ENCODE measurements at places on chromosomes 4 and X.

- no peak for DNase-seq
These were observed 218.6 kb downstream of the PRDM5 start for GRCh38 chr4:120703908-120704307.

- no peak for DNase-seq
These were observed 113.0 kb downstream of the DHRSX start for GRCh38 chrX:2387614-2388239.

- no peak for DNase-seq
These were observed 271.0 kb downstream of the STK32B start for GRCh38 chr4:5322321-5322720.

GRCh38 chr4:139514382-139515059, 41.5 kb downstream of the SETD7 start:
- no peak for DNase-seq

DNA sequence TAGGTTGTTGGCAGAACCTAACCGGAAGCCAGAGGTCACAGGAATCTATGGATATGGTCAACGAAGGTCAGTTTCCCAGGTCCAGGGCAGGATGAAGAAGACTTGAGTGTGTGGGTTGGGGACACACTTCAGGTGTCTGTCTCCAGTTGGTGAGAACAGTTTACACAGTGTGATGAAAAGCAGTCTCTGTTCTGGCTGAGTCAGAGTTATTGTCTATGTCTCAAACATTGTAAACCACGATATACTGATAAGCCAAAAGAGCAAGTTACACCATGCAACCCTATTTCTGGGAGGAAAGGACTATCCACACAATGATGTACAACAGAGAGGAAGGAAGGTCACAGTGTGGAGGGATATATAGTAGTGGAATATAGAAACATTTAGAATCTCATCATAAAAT, 187.1 kb upstream of the C1QTNF7 start:
- DNase-seq, result no peak

DNA sequence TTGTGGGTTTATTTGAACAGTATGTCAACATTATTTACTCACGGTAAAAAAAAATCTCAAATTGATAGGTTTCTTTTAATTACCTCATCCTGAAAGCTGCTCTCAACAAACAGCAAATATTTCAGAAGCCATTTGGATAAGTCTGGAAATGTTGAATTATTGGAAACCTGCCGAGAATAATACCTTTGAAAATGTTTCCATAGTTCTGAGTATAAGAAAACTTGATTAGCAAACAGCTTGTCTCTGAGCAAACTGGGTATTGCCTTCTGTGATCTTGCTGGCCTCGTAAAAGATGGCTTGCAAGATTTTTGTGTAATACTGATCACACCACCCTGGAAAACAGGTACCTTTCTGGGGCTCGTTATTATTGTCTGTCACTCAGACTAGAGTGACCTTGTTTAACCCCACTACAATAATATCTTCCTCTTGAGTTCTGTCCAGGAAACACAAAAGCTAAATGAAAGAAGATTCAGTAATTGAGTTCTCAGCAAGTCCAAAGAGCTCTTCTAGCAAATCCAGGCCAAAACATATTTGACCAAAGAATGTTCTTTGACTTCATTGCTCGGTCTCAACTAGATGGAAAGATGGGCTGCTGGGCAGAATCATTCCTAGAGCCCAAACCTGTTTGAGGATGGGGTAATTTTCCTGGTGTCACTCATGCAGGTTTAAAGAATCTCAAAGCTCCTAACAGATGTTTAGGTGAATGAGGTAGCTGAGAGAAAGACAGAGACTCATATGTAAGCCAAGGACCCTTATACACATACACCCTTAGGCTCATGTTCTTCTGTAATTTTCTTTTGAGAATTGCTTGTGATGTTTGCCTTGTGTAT, 255.6 kb upstream of the JADE1 start:
- no peak for DNase-seq

DNA sequence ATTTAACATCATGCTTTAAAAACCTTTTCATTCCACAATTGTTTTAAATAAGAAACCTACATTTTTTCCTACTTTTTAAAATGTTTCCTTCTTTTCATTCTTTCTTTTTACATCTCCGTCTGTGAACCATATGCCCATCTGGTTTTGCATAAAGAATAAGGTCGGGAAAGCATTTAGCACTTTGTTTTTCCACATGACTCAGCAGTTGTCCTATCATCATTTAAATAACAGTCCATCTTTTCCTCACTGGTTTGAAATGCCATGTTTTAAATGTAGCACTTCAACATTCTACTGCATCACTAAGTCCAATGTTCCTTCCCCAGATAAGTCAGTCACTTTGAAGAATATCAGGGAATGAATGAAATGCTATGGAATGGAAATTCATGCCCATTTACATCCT, 128.4 kb downstream of the SH3RF1 start:
- no peak for DNase-seq

DNA sequence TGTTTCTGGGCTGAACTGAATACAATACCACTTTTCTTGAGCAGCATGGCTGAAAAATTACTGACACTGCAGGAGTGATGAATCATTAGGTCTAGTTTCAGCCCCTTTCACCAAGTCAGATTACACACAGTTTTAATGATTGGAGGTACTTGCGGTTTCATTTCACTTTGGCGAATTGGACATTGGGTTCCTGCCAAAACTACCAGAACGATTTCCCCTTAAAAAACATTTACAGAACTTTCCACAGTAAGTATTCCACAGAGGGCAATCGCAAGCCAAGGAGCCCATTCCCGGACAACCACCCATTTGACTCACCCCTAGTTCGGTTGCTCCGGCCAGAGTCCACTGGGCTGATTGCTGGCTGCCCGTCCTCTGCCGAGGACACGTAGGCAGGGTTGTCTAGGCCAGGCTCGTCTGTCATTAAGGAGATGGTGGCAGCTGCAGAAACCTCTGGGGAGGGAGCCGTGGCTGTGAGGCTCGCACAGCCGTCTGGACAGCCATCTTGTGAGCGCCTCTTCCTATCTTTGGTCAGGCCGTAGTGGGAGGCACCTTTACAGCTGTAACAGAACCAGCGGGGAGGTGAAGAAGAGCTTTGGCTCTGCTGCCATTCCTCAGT, 83.5 kb downstream of the LNX1 start:
- DNase-seq, result no peak

DNA sequence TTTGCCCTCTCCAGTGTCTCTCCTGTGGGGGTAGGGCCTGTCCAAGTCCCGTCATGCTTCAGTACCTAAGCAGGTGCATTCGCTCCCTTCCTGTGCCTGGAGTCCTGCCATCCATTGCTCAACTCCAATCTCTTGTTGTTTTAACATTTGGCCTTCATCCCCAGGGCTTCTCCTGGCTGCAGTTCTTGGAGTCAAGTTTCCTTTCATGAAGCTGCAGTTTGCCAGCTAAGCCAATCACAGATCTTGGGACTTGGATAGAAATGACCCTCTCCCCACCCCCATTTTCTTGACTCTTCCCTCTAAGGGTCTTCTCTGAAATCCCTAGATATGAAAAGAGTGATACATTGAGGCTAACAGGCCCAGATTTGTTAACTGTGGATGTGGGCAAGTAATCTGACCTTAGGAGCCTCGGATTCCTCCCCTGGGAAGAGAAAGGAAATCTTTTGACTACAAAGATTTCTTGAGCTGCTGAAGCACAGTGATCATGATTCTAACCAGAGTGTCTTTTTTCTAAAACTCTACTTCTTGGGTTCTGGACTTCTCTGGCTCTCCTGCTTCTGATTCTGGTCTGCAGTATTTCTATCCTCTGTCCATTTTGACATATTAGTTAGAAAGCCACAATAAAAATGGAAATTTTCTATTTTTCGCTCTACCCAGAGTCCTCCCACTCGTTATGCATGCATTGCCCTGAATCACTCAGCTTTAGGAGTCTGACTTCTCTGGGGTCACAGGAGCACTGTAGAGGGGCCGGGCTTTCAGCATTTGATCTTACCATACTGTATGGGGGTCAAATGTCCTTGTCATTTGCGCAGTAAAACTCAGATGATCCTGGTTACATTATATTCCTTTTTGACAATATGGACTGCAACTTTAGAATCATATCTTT, 61.0 kb downstream of the CHRNA9 start:
- no peak for DNase-seq

DNA sequence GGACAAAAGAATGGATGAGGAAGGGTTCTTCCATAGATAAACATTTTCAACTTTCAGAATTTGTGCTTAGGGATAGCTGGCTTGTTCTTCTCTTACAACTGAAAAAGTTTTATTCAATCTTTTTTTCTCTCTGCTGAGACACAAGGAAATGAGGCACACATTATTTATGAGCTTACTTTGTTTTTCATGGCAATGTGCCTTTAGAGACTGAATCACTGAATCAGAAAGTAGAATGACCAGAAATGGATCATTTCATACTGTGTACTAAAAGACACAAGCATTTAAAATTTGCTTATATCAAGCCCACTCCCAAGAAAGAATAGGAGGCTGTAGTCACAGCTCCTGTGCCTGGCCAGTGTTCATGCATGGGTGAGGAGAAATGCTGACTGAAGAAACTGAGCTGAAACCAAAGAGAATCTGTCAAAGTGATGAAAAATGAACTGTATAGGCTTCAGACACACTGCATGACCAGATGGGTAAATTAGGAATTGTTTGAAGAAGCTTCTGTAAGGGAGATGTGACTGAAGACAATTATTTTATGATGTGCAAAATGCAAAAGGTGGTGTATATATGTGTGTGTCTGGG, 413.8 kb downstream of the RAPGEF2 start:
- DNase-seq, result no peak

- no peak for DNase-seq
These were observed 16.6 kb downstream of the SOWAHB start for GRCh38 chr4:76881375-76881774.

DNA sequence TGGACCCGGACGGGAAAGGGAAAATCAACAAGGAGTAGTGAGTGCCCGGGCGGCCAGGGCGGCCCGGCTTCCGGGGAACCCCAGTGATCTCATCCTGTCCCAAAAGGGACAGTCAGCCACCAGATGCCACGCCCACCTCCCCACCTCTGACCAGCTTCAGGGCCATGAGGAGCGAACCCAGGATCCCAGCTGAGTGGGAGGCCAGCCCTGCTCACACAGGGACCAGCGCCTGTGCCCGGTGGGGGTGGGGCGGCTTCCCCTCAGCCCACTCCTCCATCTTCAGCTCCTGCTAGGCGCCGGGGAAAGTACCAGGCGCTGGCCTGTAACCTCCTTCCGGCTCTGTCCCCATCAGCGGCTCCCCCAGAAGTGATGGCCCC, 6.2 kb downstream of the MYL5 start:
- no peak for DNase-seq

GRCh38 chrX:129058405-129058804, 464.9 kb downstream of the SMARCA1 start:
- no peak for DNase-seq

DNA sequence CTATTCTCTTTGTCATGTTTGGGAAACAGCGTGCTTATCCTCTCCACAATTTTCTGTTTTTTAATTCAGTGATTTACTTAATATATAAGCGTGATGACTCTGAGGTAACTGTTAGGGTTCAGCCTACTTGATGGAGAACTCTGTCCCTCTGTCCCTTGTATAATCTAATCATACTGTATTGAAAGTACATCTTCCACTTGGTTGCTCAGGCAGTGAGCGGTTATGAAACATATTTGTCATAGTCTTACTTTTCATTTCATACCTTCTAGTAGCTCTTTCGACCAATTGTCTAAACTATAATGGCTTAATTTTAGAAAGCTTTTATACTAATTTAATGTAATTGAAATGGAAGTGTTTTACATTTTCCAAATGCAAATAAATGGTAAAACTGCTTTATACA, 469.0 kb downstream of the TLL1 start:
- DNase-seq, result no peak
